Lung (tissue), 17 donors: ENCODE measurements at places on chromosomes 4 and X. TPM values are rescaled to one million over a fixed set of nuclear protein-coding genes. Genes with fewer than 3 reads are reported as not detected.

GRCh38 chr4:152996111-152996571, 60.0 kb downstream of the FHDC1 start:
- peak; percentile 55 for DNase-seq

DNA sequence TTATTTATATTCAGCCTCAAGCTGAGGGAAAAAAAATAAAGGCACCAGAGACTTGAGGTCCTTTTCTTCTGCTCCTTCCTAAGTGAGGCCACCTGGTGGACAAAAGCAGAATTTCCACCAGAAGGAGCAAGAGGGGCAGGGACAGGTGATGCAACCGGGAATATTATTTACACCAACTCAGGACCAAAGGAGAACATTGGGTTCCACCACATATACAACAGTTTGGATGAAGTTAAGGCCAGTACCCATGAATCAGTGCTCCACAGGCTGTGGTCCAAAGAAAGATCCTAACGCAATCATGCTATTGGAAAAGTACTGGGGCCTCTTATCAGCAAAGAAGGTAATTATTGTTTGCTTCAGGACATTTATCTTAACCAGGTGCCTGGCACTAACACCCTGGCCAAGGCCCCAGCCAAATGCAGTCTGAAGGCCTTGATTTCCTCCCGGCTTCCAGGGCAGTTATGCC, 57.4 kb downstream of the TSC22D3 start:
- peak; percentile 71 for DNase-seq

- no peak for DNase-seq
Observed at GRCh38 chr4:147461161-147461560, 19.7 kb upstream of the EDNRA start.

DNA sequence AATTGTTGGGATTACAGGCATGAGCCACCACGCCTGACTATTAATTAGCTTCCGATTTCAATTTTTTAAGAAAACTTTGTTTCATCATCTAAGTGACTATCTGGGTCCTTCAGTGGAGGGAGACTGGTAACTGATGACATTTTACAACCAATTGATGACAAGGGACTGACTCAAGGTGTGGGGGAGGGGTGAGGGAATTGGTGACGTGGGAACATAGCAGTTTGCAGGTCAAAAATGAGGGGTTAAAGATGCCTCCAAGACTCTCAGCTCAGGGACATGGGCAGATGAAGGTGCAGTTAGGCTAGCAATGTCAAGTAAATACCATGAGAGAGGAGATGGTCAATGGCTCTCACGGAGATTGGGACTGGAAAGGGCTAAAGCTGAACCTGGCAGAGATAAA, 5.7 kb upstream of the FAM9C start:
- no peak for DNase-seq

The PRRG1 gene
- 3.0 TPM for polyA plus RNA-seq

GRCh38 chr4:28146191-28146590, 1285.5 kb downstream of the STIM2 start:
- no peak for DNase-seq

The CYTL1 gene
- polyA plus RNA-seq = 0.32 TPM

- no peak for DNase-seq
Observed at GRCh38 chr4:174041555-174042105, 241.8 kb downstream of the FBXO8 start.

DNA sequence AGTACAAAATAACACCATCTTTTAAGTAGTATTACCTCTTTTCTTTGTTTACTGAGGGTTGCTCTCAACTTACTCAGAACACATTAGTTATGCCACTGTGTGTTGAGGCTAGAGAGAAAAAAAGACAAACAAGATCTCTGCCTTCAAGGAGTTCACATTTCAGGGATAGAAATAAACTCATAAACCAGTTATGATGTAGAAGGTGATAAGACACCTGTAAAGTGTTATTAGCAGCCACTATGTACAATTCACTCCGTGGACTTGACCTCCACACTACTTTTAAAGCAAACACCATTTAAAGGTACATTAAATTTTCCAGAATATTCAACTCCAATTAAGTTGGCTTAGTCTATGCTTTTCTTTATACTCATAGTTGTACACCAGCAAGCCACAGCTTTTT, 278.0 kb downstream of the PDGFC start:
- DNase-seq = no peak

The BEND2 gene
- 0.03 TPM for polyA plus RNA-seq

DNA sequence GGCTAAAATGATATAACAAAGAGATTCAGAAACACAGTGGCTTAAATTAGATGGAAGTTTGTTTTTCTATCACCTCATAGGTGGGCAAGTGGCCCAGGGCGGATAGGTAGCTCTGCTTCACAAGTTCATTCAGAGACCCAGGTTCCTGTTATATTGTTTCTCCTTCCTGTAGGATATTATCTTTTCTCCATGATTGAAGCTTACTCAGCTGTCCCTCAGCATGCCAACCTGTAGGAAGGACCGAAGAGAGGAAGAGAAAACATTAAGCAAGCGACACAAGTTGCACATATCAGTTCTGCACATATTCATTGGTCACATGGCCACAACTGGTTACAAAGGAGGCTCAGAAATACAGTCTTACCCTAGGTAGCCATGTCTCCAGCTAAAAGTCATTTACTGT, 6.9 kb downstream of the KLHL5 start:
- DNase-seq = no peak

The MAGEA2 gene
- polyA plus RNA-seq = not detected

- no peak for DNase-seq
Observed at GRCh38 chrX:70336767-70337166, 46.9 kb downstream of the KIF4A start.

The ERVMER34-1 gene
- 0.93 TPM for polyA plus RNA-seq

The ENOX2 gene
- 3.4 TPM for polyA plus RNA-seq

DNA sequence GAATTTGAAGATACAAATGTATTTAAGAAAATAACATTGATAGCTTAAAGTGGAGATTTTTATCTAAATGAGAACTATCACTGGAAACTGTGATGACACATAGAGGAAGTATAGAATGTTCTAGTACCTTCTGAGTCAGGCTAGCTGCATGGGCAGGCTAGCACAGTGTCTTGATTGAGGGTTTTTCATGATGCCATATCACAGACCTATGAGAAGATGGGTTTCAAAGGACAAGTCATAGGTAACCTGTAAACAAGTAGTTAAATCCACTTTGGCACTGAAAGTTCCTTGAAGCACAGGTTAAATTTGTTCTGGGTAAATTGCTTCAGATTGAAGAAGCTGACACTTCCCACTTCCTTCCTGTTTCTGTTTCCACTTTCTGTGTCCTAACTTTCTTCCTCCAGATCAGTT, 48.2 kb upstream of the CDKN2AIP start:
- no peak for DNase-seq

DNA sequence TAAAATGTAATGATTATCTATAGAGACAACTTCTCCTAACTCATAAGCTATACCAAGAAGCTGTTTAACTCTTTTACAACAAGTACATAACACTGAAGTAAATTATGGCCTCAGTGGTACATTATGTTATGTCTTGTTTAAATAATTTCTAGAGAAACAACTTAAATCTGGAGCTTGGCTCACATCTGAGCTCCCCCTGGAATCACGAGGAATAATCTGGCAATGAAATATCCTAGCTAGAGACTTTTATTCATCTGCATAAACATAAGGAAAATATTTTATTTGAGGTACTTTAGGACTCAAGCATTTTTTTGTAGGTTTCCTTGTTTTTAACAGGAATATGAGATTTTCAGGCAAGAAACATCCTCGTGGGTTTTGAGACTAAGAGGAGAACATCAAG, 354.7 kb upstream of the SLC7A11 start:
- DNase-seq = no peak

GRCh38 chr4:3725936-3726870, 40.0 kb upstream of the ADRA2C start:
- DNase-seq = no peak

DNA sequence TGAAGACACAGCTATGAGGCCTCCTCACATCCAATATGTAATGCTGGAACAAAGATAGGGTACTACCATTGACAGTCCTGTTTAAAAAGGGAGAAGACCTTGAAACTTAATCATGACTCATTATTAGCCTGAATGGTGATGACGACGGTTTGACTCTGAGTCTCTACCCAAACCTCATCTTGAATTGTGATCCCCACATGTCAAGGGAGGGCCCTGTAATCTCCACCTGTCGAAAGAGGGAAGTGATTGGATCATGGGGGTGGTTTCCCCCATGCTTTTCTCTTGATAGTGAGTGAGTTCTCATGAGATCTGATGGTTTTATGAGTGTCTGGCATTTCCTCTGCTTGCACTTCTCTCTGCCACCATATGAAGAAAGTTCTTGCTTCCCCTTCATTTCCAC, 395.3 kb upstream of the CPEB2 start:
- DNase-seq = no peak

The ARHGAP6 gene
- polyA plus RNA-seq = 6.0 TPM

DNA sequence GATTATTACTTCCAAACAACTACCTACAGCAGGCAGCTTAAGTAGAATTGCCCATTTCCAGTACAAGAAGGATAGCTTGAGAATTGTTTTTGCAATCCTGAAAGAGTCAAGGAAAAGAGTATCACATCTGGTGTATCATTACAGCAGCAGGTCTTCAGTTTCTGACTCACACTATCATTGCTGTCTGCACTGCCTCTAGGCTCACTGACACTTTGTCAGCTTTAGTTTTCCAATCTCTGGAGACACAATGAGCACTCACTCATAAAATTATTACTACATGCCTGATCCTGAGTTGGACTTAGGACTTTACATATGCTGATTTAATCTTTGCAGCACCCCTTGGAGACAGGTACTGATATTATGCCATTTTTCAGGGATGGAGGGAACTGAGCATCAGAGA, 244.6 kb upstream of the BOD1L1 start:
- DNase-seq = no peak

DNA sequence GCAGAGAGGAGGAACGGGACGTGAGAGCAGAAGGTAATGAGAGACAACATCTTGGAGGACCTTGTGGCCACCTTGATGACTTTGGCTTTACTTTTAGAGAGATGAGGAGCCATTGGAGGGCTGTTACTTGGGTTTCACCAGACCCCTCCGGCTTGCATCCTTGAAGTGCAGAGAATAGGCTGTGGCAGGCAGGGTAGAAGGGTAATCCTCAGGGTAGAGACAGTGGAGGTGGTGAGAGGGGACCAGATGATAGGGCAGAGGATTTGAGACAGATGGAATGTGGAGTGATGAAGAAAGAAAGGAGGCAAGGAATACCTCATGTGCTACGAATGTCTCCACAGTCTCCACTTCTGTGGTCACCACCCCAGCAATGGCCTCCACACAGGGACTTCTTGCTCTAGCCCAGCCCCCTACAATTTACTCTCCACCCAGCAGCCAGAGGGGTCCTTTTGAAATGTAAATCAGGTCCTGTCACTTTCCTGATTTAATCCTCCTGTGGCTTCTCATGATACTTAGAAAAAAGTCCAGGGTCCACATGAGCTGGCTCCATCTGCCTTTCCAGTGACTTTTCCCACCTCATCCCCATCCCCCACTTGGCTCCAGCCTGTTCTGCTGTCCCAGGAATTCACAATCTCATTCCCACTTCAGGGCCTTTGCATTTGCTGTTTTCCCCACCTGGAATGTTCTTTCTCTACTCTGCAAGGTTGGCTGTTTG, 115.0 kb downstream of the PJA1 start:
- peak; percentile 4 for DNase-seq

The ANXA10 gene
- not detected for polyA plus RNA-seq

The PNMA6A gene
- polyA plus RNA-seq = 1.8 TPM

- DNase-seq = no peak
Observed at GRCh38 chrX:6383488-6383887, 151.4 kb downstream of the VCX3A start.

GRCh38 chrX:45267007-45267406, 66.3 kb upstream of the DIPK2B start:
- no peak for DNase-seq

- DNase-seq = no peak
Observed at GRCh38 chrX:129769467-129770154, 10.1 kb upstream of the SASH3 start.

The HS6ST2 gene
- 0.87 TPM for polyA plus RNA-seq

DNA sequence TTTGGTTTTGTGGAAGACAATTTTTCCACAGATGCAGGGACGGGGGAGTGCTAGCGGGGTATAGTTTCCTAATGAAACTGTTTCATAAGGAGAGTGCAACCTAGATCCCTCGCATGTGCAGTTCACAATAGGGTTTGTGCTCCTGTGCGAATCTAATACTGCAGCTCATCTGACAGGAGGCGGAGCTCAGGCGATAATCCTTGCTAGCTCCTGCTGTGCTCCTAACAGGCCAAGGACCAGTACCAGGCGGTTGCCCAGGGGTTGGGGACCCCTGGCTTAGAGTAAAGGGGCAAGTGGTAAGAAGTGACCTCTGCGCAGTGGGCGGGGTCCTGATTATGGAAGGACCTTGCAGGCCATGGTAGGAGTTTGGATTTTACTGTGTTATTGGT, 3.8 kb downstream of the SCML1 start:
- no peak for DNase-seq

The PAGE1 gene
- not detected for polyA plus RNA-seq

GRCh38 chrX:150092549-150092948, 154.3 kb upstream of the EOLA2 start:
- DNase-seq = no peak

DNA sequence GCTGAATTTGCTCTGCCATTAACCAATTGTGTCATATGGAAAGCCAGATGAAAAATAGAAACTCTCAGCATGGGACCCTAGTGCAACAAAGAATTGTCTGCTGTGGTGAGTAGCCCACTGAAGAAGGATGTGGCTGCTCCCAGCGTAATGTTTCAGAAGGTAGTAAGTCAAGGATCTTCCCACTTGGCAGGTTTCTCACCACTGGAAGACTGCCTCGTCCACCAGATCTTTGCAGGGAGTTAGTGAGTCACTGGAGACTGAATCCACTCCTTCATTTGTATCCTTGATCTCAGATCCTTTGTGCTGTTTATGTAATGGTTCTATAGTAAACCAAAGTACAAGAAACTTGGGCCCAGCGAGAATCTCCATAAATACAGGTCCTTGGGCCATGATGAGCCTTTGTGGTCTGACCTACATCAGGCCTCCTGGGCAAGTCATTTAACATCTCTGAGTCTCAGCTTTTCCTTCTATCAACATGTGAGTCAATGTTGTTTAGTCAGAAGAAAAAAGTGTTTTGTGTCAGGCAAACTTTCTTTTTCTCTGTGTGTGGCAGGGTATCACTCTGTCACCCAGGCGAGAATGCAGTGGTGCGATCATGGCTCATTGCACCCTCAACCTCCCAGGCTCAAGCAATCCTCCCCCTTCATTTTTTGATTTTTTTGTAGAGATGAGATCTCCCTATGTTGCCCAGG, 78.0 kb upstream of the CCDC160 start:
- DNase-seq = no peak

DNA sequence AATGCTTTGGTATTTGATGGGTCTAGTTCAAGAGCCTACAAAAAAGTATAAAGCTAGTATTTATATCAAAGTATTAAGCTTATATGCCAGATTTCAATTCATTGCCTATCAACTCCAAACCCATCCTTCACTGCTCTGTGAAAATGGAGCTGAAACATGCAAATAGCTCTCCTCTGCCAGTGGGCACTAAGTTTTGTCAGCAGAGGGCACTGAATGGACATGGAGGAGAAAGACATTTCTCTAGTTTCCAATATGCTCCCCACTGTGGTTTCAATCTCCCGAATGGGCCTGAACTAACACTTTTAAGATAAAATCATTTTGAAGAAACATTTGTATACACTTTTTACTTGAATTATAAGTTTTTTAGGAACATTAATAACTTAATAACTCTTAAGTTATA, 12.4 kb downstream of the PPID start:
- DNase-seq = no peak

- no peak for DNase-seq
Observed at GRCh38 chr4:188435381-188435780, 296.1 kb downstream of the TRIML1 start.

GRCh38 chr4:173878701-173879100, 348.7 kb upstream of the HAND2 start:
- no peak for DNase-seq

The PWWP3B gene
- 0.73 TPM for polyA plus RNA-seq
